Activated CD4-positive, alpha-beta T cell treated with anti-CD3 and anti-CD28 coated beads for 4 hours (primary cell): ENCODE measurements at places on chromosomes 1 and 21.

DNA sequence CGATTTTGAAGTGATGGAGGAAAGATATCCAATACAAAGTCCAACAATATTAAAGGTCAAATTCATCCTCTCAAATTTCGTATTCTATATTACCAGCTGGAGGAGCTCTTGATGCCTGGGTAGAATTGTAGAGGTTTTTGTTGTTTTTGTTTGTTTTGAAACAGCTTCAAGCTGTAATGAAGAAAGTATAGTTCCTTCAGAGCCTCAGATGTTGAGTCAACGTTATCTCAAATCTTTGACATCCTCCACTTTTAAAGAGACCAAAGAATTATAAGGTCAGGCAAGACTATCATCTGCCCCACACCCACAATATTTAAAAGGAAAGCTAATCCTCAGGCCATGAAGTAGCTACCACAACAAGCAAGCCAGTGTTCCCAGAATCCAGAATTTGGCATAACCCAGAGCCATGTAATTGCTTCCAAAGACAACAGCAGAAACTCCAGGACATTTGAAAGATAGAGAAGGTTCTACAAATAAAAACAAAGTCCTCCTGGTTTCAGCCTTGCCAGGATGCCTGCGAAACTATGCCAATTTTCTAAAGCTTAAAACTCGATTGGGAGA lies 24.9 kb downstream of the VAV3 start:
- DNase-seq: no peak

DNA sequence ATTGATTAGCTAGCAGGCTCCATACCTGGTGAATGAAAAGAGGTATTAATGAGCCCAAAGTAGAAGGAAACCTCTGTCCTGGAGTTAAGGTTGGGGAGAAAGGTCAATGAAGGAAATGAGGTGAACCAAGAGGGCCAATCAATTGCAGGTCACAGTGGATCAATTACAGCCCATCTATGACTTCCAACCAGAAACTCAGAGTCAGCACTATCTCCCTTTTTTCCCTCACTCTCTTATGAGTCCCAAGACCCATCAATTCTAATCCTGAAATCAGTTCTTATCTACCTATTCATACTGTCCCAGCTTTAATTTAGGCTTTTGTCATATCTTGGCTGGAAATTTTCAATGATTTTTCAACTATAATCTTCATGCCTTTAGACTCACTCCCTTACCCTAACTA lies 433.2 kb upstream of the PKN2 start:
- no peak for DNase-seq

DNA sequence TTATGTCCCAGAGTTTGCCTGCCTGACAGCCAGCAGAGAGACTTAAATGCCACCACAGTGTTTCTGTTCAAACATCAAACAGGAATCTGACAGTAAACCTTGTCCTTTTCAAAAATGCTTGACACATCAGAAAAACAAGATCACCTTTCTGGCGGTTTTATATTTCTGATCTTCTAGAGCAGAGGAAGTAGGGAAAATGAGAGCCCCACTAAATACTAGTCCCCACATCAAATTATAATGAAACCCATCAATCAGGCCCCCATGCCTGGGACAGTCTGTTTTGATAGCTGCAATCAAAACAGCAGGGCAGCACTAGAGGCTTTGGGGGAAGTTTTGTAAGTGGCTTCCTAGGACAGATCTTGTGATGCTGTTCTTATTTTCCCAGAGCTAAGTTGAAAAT lies 129.3 kb downstream of the CNIH3 start:
- DNase-seq: no peak

- no peak for DNase-seq
These were observed 173.7 kb downstream of the HIVEP3 start for GRCh38 chr1:41745022-41745421.

GRCh38 chr1:73576083-73576482 lies 621.9 kb downstream of the LRRIQ3 start:
- no peak for DNase-seq

DNA sequence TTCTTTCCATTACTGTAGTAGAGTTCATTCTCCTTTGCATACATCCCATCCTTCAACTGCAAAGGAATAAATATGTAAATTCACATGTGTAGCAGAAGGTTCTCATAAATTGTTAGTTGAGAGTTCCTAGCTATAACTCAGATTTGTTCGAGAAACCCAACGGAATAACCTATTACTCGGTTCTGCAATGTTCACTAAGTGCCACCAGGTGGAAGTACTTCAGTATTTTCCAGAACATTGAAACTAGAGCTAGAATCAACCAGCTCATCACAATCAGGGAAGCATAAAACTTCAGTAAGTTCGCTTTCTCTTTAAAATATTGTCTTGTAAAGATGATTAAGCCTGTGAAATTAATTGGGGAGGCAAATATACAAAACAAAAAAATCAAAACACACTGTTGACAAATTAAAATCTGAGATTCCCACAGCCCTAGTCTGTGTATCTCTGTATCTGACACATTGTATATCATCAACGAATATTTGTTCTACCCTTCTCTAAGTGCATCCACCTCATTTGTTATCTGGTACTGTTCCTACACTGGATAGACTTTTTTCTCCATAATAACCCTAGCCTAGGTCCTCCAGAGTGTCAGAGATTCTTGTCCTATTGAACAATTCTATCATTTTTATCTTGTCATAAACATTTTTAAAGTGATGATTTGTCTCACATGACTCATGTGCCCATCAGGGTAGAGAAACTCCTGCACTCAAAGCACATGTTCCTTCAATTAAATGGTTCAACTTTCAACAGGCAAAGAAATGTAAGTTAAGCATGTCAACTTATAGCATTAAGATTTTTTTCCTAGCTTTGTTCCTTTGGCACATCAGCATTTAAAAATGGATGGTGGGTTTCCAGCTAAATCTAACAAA lies 31.9 kb downstream of the MROH9 start:
- DNase-seq: no peak

DNA sequence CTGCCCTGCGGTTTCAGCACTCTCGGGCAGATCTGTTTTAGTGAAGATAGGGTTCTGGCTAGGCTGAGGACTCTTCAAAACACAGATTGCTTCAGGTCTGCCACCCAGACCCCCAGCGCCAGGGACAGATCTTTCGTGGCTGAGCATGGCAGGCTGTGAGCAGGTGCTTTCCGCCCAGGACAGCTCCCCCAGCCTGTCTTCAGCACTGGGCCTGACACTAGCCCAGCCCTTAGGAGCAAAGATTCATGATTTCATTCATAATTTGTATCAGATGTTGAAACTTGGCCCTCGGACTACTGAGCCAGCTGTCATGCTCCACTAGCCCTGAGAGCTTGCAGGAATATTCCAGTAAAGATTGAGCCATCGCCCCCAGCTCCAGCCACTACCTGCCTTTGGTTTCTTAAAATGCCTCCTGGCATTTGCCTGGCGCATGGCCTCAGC lies 5.9 kb downstream of the ADPRS start:
- DNase-seq: no peak

DNA sequence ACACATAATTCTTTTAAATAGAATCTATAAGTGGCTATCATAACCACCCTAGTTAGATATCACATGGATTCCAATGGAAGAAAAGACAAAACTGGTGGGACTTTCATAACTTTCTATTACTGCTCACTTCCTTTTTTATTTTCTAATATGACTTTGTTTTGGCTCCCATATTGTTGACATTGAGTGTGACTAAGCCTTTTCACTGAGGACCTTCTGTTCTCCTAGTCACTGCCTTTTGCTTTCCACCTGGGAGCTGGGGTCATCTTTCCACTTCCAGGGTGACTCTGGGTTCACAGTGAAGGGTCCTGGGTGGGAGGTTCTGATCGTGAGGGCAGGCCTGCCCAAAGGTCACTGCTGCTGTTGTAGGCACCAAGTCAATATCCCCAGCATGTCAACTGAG lies 275.8 kb downstream of the TGFB2 start:
- DNase-seq: no peak
